ENCODE measurements at places on chromosomes 11 and 22.

DNA sequence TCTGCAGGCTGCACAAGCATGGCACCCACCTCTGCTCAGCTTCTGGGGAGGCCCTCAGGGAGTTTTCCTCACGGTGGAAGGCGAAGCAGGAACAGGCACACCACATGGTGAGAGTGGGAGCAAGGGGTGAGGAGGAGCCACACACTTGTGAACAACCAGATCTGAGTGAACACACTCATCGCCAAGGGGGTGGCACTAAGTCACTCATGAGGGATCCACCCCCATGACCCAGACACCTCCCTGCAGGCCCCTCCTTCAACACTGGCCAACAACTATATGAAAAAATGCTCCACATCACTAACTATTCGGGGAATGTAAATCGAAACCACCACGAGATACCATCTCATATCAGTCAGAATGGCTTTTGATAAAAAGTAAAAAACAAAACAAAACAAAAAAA is 722 bp upstream of the KRTAP5-2 start:
- H3K36me3 ChIP-seq, result no peaks in the 10 kb centered on the region
- H3K4me3 ChIP-seq, result no peak overlapping the region
- H3K27ac ChIP-seq, result no peak overlapping the region
- peaks cover 10% of the 10 kb centered on the region for H3K4me1 ChIP-seq

- H3K27me3 ChIP-seq, result no peaks in the 10 kb centered on the region
- H3K4me3 ChIP-seq, result no peak overlapping the region
- H3K4me1 ChIP-seq, result peaks cover 9% of the 10 kb centered on the region
- peaks cover 7% of the 10 kb centered on the region for H3K36me3 ChIP-seq
- no peak overlapping the region for H3K27ac ChIP-seq
Observed at GRCh38 chr11:57497303-57498247, 17.9 kb downstream of the SLC43A1 start.

DNA sequence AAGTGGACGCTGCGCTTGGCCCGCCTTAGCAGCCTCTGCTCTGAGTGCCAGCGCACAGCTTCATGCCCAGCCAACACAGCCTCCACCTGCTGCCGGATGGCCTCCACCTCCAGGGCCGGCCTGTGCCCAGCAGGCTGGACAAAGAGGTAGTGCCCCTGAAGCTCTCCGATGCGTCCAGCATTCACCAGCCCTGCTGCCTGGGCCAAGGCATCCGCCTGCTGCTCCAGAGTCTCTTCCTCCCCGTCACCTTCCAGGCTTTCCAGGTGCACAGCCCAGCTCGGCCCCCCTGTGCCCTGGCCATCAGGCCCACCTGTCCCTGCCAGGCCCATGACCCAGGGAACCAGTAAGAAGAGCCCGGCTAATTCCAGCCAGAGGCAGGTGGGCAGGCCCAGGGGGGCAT is 2.5 kb downstream of the PCSK7 start:
- no peaks in the 10 kb centered on the region for H3K27me3 ChIP-seq
- peaks cover 21% of the 10 kb centered on the region for H3K36me3 ChIP-seq
- H3K4me1 ChIP-seq, result peaks cover 74% of the 10 kb centered on the region
- H3K27ac ChIP-seq, result peak overlapping the region; percentile 97
- peak overlapping the region; percentile 98 for H3K4me3 ChIP-seq
- no peak for DNase-seq

DNA sequence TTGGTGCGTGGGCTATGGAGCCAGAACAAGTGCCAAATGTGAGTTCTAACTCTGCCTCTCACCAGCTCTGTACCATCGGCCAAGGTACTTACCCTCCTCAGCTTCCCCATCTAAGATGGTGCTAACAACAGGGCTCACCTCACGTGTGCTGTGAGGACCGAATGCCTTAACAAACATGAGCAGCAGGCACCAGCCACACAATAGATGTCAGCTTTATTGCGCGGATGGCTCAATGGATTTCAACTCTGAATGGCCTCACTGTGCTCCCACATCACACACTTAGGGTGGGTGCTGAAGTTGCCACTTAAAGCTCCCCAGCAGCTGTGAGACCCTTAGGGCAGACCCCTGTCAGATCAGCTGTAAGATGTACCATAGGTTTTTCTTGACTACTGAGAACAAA is 24.1 kb downstream of the RELT start:
- peaks cover 9% of the 10 kb centered on the region for H3K36me3 ChIP-seq
- no peak overlapping the region for H3K4me3 ChIP-seq
- H3K27me3 ChIP-seq, result no peaks in the 10 kb centered on the region
- no peak overlapping the region for H3K27ac ChIP-seq

DNA sequence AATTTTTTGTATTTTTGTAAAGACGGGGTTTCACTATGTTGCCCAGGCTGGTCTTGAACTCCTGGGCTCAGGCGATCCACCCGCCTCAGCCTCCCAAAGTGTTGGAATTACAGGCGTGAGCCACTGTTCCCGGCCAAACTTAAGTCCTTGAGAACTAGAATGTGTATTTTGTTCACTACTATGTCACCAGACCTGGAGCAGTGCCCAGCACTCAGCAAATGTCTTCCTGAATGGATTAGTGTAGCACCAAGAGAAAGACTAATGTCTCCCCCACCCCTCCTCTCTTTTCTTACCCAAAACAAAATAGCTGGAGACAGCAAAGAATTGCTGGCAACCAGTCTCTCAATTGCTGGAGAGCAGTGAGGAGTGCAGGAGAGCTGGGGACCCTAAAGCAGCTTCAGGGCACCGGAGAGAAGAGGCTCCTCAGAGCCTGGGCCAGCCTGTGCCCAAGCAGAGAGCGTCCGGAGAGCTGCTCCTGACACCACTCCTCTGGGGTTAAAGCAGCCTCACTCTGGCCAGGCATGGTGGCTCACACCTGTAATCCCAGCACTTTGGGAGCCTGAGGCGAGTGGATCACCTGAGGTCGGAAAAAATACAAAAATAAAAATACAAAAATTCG is 14.9 kb downstream of the SLC25A18 start:
- no peaks in the 10 kb centered on the region for H3K36me3 ChIP-seq
- H3K4me1 ChIP-seq, result no peaks in the 10 kb centered on the region
- no peaks in the 10 kb centered on the region for H3K27me3 ChIP-seq
- H3K4me3 ChIP-seq, result no peak overlapping the region
- DNase-seq, result no peak
- no peak overlapping the region for H3K27ac ChIP-seq

DNA sequence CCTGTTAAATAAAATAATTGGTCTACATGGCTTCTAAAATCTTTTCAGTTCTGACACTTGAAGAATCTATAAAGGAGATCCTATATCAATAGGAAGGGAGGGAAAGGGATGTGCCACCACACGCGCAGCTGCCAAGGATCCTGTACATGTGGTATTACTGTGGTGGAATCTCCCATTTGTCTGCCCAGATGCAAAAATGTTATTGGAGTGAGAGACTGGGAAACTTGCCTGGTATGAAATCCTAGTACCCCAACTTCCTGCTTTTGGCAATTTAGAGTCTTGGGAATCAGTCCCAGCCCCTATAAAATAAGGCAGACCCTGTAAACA is 81.9 kb upstream of the PICALM start:
- no peaks in the 10 kb centered on the region for H3K36me3 ChIP-seq
- no peak overlapping the region for H3K27ac ChIP-seq
- H3K27me3 ChIP-seq, result peaks cover 6% of the 10 kb centered on the region
- no peak overlapping the region for H3K4me3 ChIP-seq
- peaks cover 14% of the 10 kb centered on the region for H3K4me1 ChIP-seq

- DNase-seq, result no peak
- H3K4me3 ChIP-seq, result no peak overlapping the region
- peaks cover 33% of the 10 kb centered on the region for H3K27me3 ChIP-seq
- peaks cover 18% of the 10 kb centered on the region for H3K4me1 ChIP-seq
- no peak overlapping the region for H3K27ac ChIP-seq
- H3K36me3 ChIP-seq, result no peaks in the 10 kb centered on the region
Observed at GRCh38 chr11:134584706-134585445, 172.8 kb upstream of the B3GAT1 start.

DNA sequence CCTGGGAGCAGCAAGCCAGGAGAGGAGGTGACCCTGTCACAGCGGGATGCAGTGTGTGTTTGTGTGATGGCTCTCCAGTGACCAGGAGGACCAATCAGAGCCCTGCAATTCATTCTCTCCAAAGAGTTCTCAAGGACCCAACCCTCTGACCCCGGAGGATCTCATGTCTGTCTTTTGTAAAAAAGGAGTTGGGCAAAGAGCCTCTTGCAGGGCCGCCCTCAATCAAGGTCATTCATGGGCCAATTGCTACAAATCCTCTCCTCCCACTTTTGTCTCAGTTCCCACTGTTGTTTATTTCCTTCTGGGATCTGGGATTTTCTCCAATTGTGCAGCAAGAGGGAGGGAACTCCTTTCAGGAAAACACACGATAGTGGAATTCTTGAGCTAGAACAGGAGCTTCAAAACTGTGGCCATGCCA is 4.0 kb downstream of the TECTA start:
- no peaks in the 10 kb centered on the region for H3K36me3 ChIP-seq
- no peak for DNase-seq
- no peaks in the 10 kb centered on the region for H3K4me1 ChIP-seq

DNA sequence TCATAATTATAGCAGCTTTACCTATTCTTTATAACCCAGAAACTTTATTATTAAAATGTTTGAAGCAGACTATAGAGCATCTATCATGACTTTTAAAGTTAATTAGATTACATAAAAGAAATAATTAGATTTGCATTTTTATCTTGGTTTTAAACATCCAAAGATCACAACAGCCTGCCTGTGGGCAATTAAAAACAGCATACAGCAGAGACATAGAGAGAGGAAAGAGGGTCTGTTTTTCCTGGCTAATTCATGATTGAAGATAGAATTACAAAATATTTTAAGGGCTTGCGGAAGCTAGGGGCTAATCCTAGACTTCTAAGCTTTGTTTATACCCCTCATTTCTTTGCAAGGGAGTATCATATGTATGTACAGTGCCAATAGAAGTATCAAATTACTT is 178.1 kb downstream of the SOX6 start:
- H3K27ac ChIP-seq, result no peak overlapping the region
- no peaks in the 10 kb centered on the region for H3K27me3 ChIP-seq
- DNase-seq, result no peak
- H3K4me3 ChIP-seq, result no peak overlapping the region
- no peaks in the 10 kb centered on the region for H3K4me1 ChIP-seq
- H3K36me3 ChIP-seq, result no peaks in the 10 kb centered on the region

DNA sequence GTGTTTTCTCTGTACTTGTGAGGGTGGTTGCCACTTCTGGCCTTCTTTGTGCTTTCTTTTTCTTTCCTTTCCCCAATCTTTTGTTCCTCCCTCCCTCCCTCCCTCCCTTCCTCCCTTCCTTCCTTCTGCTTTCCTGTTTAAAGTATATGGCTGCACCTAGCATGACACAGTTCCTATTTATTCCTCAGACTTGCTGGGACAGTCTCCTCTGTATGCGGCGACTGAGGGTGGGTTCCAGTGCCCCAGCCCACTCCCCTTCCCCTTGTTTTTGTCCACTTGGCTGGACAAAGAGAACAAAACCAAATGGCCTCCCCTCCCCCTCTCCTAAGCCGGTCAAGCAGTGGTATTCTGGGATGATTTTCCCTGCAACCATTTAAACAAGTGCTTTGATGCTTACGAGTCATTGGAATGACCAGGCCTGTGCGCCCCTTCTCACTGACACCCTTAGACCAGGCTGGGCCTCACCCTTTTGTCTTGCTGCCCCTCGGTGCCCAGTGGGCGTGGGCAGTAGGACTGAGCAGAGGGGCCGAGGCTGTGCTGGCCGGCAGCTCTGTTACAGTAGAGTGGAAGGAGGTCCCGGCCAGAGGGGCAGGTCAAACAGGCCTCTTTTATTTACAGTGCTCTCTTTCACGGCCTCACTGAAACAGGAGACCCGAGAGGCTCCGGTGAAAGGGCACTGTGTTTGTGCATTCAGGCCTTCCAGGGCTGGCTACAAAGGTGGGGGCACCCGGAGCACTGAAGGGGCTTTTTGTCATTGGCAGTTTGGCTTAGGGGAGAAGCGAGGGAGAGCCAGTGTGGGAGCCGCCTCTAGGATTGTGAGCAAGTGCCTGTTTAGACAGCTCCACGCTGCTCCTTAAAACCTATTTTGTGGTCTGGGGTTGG is 32.2 kb downstream of the ZBTB16 start:
- H3K27me3 ChIP-seq, result no peaks in the 10 kb centered on the region
- H3K27ac ChIP-seq, result no peak overlapping the region
- no peak for DNase-seq
- no peaks in the 10 kb centered on the region for H3K36me3 ChIP-seq
- peaks cover 9% of the 10 kb centered on the region for H3K4me1 ChIP-seq

GRCh38 chr11:9099617-9100016 is 8.2 kb upstream of the SCUBE2 start:
- no peaks in the 10 kb centered on the region for H3K4me1 ChIP-seq
- H3K4me3 ChIP-seq, result no peak overlapping the region
- no peak for DNase-seq
- H3K27me3 ChIP-seq, result peaks cover 21% of the 10 kb centered on the region
- no peak overlapping the region for H3K27ac ChIP-seq

DNA sequence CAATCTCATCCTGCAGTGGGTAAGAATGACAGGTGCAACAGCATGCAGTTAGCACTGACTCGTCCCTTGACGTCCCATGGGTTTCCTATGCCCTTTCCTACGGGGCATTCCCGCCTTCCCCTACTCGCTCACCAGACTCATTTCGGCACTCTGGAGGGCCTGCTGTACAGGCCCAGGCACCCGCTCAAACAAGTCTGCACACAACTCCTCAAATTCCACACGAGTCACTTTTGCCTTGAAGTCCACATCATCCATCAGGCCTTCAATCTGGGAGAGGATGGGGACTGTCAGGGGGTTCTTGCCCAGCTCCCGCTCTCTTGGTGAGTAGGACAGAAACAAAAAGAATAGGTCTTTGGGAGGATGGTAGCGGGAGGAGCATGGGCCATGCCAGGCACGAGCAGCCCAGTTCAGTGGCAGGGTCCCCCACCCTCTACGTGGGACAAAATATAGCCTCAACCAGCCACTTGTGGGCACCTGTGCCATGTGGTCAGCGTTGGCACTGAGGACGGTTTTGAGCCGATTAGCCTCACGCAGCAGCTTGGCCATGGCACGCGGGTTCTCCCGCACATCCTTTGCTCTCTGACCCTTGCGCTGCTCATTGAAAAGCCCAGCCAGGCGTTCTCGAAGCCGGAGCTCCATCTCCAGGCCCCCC is 4.7 kb downstream of the HYOU1 start:
- peaks cover 15% of the 10 kb centered on the region for H3K4me1 ChIP-seq
- H3K36me3 ChIP-seq, result peaks cover 4% of the 10 kb centered on the region
- no peak overlapping the region for H3K4me3 ChIP-seq

GRCh38 chr11:126172596-126173038 is 38.8 kb downstream of the RPUSD4 start:
- H3K27ac ChIP-seq, result no peak overlapping the region
- no peaks in the 10 kb centered on the region for H3K4me1 ChIP-seq
- H3K36me3 ChIP-seq, result no peaks in the 10 kb centered on the region
- peaks cover 25% of the 10 kb centered on the region for H3K27me3 ChIP-seq
- DNase-seq, result no peak

GRCh38 chr11:19947537-19948114 is 212.6 kb downstream of the DBX1 start:
- no peak overlapping the region for H3K27ac ChIP-seq
- H3K4me3 ChIP-seq, result no peak overlapping the region
- H3K4me1 ChIP-seq, result peaks cover 10% of the 10 kb centered on the region
- H3K36me3 ChIP-seq, result no peaks in the 10 kb centered on the region
- H3K27me3 ChIP-seq, result peaks cover 24% of the 10 kb centered on the region

GRCh38 chr22:36339171-36340065 is 48.3 kb downstream of the MYH9 start:
- peaks cover 23% of the 10 kb centered on the region for H3K36me3 ChIP-seq
- no peaks in the 10 kb centered on the region for H3K27me3 ChIP-seq
- peaks cover 90% of the 10 kb centered on the region for H3K4me1 ChIP-seq
- peak overlapping the region; percentile 90 for H3K27ac ChIP-seq
- DNase-seq, result no peak

Data from naive thymus-derived CD8-positive, alpha-beta T cell (primary cell).